ENCODE measurements at places on chromosomes 6 and 20.
A peak's percentile ranks its signal among the peaks of the same experiment; 100 is the strongest.

- no peak for DNase-seq
Measured at GRCh38 chr20:4443016-4443415, 278.7 kb upstream of the PRND start.

DNA sequence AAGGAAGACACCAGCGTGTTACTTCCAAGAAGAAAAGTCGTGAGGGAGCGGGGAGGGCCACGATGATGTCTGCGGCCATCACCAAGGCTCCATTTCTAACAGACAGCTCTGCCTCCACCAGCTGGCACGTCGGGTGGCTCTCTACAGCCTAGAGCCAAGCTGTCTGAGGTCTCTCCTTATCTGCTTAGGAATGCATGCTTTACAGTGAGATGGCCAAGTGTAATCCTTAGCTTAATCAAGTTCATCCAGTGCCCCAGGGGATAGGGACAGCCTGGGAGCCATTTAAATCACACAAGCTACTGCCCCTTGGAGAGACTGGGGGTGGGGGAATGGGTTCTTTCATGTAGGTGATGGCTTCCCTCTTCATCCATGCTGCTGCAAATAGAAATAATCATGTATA is 213.8 kb upstream of the CST7 start:
- no peak for DNase-seq

DNA sequence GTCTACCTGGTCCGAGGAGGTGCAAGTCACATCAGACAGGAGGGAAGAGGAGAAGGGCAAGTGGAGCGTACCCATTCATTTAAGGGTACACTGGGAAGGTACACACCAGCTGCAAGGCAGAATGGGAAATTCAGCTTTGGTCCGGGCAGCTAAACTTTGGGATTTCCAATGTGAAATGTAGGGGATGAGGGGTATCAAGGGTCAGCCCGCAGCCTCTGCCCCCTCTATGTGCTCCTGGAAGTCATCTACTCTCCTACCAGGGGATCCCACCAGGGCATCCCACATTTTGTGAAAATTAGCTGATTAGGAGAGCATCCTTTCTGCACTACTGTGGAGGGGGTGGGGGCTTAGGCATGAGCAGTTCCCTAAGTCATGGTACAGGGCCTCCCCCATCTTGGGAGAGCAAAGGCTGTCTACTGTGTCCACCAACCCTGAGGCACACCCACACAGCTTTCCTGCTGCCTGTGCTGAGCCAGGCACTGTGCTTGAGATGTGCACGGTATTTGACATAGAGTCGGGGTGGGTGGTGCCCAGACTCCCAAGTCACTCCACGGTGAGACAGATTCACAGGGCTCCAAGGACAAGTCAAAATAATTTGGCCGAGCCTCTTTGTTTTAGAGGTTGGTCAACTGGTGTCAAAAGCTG is 189.1 kb upstream of the SULF2 start:
- no peak for DNase-seq

GRCh38 chr6:34926655-34927054 is 37.6 kb downstream of the ANKS1A start:
- no peak for DNase-seq

GRCh38 chr20:63456429-63457284 is 15.8 kb downstream of the KCNQ2 start:
- DNase-seq = no peak

DNA sequence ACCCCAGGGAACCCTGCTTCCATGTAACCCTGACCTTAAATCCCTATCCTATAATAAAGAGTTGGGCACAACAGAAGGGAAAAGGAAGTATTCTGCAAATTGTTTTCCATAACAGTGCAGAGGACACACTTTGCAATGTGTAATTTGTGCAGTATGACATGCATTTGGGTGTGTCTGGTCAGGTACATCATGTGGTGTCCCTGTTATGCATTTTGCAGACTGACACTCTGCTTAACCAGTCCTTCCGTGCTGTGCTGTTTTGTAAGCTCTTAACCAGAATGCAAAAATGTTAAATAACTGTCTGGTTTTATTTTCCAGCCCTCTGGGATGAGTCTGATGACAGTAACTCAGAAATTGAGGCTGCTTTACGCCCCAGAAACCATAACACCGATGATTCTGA is 57.0 kb upstream of the XRN2 start:
- DNase-seq = no peak

DNA sequence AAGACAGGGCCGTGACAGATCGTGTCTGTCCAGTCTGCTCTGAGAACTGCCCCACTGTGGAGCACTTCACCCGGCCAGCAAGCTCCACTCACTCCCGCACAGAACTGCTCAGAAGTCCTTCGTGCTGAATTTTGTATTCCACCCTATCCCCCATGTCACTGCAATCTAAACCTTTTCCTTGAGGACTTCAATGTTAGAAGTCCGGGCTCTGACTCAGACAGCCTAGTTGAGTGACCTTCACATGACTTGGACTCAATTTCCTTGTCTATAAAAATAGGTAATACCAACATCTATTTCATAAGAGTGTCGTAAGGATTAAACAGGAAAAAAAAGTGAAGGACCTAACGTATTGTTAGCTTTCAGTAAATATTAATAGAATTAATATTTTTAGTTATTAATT is 161.6 kb downstream of the QRSL1 start:
- no peak for DNase-seq

- DNase-seq = no peak
Measured at GRCh38 chr20:56724241-56724757, 95.2 kb downstream of the TFAP2C start.

DNA sequence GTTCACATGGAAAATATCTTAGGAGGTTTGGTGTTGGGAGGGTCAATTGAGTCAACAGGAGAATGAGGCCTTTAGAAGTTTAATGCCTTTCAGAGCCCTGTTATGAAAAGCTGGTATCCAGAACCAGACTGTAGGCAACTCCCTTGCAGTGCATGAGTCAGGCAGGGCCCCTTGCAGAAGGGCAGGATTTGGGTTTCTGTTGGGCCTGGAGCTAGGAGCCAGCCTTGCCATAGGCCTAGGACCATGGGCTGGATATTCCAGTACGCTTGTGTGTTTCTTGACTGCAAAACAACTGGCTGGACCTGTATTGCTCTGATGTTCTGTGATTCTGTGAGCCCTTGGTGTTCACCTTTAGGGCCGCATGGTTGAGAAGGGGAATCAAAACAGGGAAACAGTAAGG is 350.9 kb upstream of the PRND start:
- DNase-seq = no peak

DNA sequence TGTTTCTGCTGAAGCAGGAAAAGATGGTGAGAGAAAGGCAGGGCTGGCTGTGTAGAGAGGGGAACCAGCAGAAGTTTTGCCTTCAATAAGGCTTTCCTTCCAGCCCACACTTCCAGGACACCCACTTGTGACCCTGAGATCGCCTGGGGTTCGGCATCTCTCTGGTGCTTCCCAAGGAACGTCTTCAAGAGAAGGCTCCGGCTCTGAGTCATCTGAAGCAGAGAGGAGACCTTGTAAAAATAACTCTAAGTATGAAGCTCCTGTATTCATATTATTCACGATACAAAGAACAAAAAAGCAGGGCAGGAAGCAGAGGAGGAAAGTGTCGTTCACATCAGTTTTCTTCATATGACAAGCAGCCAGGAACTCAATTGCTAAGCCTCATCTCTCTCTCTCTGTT is 95.4 kb upstream of the MRPS10 start:
- no peak for DNase-seq

GRCh38 chr6:166774770-166775169 is 147.7 kb upstream of the RPS6KA2 start:
- no peak for DNase-seq

- no peak for DNase-seq
Measured at GRCh38 chr20:50487397-50487796, 22.8 kb upstream of the PTPN1 start.

DNA sequence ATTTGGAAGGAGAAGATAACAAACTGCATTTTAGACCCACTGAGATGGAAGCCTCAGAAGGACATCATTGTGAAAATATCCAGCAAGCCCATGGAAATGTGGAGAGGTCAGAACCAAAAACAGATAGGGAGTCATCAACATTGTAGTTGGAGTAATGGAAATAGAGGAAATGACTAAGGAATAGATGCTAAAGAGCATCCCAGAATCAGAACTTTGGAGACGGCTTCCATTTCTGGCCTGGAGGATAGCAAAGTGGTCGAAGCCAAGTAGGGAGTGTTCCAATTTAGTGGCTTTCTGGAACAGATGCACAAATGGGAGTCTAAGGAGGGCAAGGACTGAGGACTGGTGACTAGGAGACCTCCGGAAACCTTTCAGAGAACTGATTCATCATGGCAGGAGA is 3.6 kb downstream of the BEND6 start:
- DNase-seq = no peak

- no peak for DNase-seq
Measured at GRCh38 chr6:138999949-139000725, 12.1 kb upstream of the REPS1 start.

GRCh38 chr20:22763257-22763906 is 179.0 kb upstream of the FOXA2 start:
- no peak for DNase-seq

GRCh38 chr6:156809034-156809433 is 31.9 kb downstream of the ARID1B start:
- peak; percentile 82 for DNase-seq

DNA sequence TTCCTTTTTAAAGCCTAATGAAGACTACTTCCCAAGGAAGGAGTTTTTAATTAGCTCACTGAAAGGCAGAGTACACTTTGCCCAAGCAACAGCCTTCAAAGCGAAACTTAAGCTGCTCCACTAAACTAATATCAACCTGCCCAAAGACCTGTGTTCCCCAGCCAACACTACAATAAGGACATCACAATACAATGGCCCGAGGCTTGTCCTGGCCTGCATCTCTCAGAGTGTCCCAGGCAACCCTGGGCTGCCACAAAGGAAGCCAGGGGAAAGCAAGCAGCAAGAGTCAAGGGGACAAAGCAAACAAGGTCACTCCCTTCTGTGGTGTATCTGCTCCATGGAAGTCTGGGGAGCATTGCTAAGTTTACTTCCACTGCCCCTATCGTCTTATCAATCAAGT is 52.3 kb downstream of the PIGU start:
- no peak for DNase-seq

GRCh38 chr20:2794202-2794748 is 6.2 kb downstream of the CPXM1 start:
- DNase-seq = no peak

GRCh38 chr6:106442395-106442794 is 81.9 kb downstream of the CRYBG1 start:
- no peak for DNase-seq

DNA sequence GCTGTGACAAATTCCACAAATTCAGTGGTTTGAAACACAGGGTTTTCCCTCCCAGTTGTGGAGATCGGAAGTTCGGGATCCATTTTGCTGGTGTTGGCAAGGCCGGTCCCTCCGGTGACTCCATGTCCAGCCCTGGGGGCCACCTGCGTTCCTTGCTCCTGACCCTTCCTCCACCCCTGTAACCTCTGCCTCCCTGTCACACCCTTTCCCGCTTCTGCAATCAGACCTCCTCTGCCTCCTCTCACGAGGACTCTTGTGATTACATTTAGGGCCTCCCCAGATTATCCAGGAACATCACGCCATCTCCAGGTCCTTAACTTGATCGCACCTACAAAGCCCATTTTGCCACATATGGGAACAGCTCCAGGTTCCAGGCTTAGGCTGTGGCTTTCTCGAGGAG is 12.5 kb downstream of the RPS6KA2 start:
- DNase-seq = no peak

GRCh38 chr6:16306334-16306733 is 67.9 kb downstream of the GMPR start:
- DNase-seq = no peak

DNA sequence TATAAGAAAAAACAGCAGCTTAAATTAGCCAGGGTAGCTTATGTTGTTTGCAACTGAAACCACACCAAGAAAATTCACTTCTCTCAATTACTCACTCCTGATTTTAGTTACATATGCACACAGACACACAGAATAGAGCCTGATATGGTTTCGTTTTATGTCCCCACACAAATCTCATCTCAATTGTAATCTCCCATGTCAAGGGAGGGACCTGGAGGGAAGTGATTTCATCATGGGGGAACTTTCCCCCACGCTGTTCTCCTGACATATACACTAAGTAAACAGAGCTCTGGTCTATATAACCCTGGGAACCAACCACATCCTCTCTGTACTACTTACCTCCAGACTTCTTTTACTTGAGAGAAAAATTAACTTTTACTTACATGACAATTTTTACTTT is 9.8 kb downstream of the OR12D1 start:
- no peak for DNase-seq

DNA sequence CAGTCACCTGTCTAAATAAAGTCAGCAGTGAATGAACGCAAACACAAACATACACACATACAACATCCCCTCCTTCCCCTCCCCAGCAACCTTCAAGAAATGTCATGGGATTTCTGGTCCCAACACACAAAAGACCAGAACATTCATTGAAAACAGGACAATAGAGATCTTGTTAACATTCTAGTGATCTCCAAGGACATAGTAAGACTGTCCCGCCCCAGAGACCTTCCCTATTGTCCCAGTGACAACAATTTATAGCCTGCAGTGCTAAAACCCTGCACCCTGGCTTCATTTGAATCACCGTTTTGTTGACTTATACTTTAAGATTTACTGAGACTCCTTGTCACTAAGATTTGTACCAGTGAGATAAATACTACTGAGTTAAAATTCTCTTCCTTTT is 143.9 kb upstream of the NOX3 start:
- DNase-seq = no peak

GRCh38 chr6:141140905-141141304 is 991.8 kb upstream of the GJE1 start:
- DNase-seq = no peak

DNA sequence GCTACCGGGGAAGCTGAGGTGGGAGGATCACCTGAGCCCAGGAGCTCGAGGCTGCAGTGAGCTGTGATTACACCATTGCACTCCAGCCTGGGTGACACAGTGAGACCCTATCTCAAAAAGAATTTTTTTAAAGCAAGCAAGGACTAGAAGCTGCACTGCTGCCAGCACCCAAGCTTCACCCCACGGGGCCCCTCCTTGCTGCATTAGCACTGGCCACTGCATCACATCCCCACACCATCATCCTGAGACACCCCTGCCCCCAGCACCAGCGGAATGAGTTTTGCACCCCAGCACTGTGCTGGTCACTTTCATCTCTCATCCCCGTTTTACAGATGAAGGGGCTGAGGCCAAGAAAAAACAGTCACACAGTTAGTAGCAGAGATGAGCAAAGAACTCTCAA is 30.9 kb downstream of the TBC1D7 start:
- DNase-seq = no peak

GRCh38 chr6:154251116-154251515 is 105.5 kb downstream of the IPCEF1 start:
- DNase-seq = no peak

DNA sequence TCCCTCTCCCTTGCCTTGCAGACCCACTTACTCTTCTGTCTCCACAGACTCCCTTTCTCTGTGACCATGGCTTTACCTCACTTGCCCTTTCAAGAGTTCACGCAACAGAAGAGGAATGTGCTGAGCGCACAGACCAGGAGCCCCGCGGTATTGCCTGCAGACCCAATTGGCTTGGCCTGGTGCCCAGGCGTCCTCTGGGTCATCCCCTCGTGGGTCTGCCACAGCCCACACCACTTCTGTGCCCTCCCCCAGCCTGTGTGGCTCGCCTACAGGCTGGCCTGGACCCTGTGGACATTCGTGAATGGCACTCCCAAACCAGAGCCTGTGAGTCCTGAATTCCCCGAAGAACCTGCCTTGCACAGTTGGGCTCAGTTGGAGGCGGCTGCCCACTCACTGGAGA is 15.3 kb upstream of the NINL start:
- DNase-seq = no peak
